ENCODE measurements at places on chromosomes 12 and 14. TPM values are rescaled to one million over a fixed set of nuclear protein-coding genes. Genes with fewer than 3 reads are reported as not detected.

DNA sequence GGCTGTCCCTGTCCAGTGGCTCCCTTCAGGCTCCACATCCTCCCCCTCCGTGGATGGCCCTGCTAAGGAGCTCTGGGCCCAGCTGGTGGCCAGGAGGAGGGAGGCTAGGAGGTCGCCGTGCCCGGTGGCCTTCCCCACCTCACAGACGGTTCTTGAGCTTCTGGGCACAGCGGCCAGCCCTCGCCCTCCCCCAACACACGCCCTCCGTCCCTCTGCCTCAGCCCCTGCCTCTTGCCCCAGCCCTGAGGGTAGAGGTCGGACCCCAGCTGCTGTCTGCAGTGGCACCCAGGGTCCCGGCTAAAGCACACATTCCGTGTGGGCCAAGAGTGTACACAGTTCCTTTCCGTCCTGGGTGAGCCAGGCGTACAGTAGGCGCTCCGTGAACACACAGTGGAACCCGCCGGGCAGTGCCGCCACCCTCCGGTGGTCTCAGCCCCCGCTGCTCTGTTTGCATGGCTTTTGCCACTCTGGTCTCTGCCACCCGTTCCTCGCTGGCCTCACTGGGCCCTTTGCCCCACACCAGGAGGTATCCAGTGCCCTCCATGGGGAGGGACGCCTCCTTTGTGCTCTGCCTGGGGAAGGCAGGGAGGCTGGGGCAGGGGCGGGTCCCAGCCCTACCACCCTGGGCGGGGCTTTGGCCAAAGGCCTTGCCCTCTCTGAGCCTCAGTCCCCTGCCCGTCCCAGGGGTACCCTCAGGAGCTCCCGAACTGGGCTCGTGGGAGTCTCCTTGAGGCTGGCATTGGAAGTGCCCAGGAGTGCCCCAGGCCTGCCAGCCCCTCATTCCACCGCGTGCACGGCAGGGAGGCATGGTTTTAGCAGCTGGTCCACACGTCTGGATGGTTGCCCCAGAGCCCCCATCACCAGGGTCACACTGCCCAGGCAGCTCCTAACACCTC is 13.0 kb downstream of the TRMT61A start:
- H3K36me3 ChIP-seq, result no peaks in the 10 kb centered on the region
- peak overlapping the region; percentile 94 for H3K27ac ChIP-seq
- peaks cover 18% of the 10 kb centered on the region for H3K4me1 ChIP-seq
- DNase-seq, result no peak
- peak overlapping the region; percentile 53 for H3K4me3 ChIP-seq

DNA sequence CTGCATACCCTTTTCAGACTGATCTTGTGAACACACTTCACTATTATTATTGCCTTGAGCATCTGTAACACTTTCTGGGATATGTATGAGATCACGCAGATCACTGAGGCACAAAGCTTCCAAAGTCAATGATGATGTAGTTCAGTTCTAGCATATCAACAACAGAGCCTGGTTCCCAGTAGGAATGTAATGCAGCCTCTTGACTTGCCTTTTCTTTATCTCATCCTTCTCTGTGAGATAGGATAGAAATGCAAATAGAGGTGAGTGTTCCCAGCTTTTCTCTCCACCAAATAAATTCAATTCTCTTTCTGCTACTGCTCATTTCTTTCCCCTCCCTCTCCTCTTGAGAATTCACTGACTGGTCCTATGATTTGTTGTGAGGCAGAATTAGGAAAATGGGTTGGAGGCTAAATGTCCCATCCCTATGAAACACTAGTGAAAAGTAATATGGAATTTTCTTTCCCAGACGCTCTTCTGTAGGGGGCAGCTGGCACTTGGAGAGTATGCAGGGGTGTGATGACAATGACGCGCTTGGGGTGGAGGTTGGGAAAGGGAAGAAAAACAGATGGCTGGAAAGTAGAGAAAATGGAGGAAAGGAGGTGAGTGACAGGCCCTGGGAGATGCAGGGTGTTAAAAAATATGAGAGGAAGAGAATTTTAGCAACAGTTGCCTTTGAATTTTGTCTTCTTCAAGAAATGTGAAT is 96.0 kb upstream of the TMTC1 start:
- peak; percentile 41 for DNase-seq
- H3K4me3 ChIP-seq, result no peak overlapping the region
- no peaks in the 10 kb centered on the region for H3K36me3 ChIP-seq
- peak overlapping the region; percentile 48 for H3K27ac ChIP-seq
- no peaks in the 10 kb centered on the region for H3K27me3 ChIP-seq

- H3K4me1 ChIP-seq, result peaks cover 14% of the 10 kb centered on the region
- peak overlapping the region; percentile 70 for H3K4me3 ChIP-seq
Observed at GRCh38 chr14:103057028-103057371, 349 bp downstream of the CDC42BPB start.

DNA sequence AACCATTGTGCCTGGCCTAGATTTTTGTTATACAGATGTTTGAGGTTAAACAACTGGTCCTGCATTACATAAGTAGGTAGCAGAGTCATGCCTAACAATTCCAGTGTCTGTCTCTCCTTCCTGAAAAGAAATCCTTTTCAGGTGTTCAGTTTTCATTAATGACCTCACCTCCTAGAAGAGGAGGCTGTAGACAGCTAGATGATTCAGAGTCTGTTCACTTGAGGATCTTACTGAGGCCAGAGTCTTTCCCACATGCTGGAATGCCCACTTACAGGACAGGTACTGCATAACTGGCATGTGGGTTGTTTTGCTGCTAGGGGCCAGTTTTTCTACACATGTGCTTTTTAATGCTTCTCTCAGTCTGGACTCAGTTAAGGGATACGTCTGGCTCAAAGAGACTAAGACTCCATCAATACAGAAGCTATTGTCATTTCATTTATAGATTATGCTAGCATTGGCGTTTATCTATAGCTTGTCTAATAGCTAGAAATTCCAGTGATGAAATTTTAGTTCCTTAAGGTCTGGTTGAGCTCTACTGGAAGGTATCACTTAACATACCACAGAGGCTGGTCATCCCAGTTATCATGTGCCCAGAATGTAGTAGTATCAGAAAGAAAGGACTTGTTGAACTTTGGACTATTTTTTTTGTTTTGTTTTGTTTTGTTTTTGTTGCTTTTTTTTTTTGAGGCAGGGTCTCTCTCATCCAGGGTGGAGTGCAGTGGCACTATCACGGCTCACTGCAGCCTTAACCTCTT is 206.4 kb downstream of the ERC1 start:
- peaks cover 5% of the 10 kb centered on the region for H3K4me1 ChIP-seq
- no peaks in the 10 kb centered on the region for H3K27me3 ChIP-seq
- H3K36me3 ChIP-seq, result no peaks in the 10 kb centered on the region
- no peak overlapping the region for H3K4me3 ChIP-seq
- no peak for DNase-seq

DNA sequence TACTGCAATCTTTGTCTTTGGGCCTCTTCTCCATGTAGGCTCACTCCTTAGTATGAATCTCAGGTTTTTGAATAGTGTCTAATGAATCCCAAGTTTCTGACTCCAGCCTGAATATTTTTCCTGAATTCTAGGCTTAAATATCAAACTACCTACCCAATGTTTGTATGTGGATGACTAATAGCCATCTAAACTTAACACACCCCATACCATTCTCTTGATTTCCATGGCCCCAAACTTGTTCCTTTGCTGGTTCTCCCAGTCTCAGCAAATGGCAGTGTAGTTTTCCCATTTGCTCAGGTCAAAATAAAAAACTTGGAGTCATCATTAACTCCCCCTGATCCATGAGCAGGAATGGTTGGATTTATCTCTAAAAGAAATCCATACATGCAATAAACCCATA is 18.8 kb upstream of the SDR39U1 start:
- H3K27ac ChIP-seq, result no peak overlapping the region
- no peaks in the 10 kb centered on the region for H3K4me1 ChIP-seq
- DNase-seq, result no peak
- no peak overlapping the region for H3K4me3 ChIP-seq

DNA sequence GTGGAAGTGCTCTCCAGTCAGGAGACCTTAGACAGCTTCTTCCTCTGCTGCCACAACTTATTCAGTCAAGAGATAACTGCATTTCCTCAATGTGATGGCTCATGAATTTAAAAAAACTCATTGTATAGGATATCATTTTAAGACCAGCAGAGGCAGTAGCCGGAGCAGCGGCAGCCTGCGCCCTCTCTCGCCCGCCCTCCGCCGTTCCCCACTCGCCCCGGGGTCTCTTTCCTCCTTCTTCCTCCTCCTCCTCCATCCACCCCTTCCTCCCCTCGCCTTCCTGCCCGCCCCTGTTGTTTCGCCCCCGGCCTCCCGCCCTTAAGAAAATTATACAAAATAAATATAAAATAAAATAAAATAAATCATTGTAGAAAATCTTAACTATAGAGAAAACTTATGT is 687.6 kb downstream of the FLRT2 start:
- H3K27me3 ChIP-seq, result no peaks in the 10 kb centered on the region
- DNase-seq, result peak; percentile 49
- H3K4me3 ChIP-seq, result no peak overlapping the region
- H3K4me1 ChIP-seq, result peaks cover 21% of the 10 kb centered on the region

GRCh38 chr12:87818441-87818840 is 210.8 kb downstream of the C12orf50 start:
- no peak for DNase-seq
- H3K27ac ChIP-seq, result no peak overlapping the region
- no peak overlapping the region for H3K4me3 ChIP-seq
- no peaks in the 10 kb centered on the region for H3K27me3 ChIP-seq
- no peaks in the 10 kb centered on the region for H3K4me1 ChIP-seq

GRCh38 chr12:128079-128478 is 61.5 kb downstream of the IQSEC3 start:
- no peaks in the 10 kb centered on the region for H3K36me3 ChIP-seq
- no peak overlapping the region for H3K4me3 ChIP-seq
- no peaks in the 10 kb centered on the region for H3K27me3 ChIP-seq

The FAM181A gene
- total RNA-seq, result not detected

The ADAM21 gene
- total RNA-seq, result not detected

The ANO4 gene
- 2.6 TPM for total RNA-seq

The AMN gene
- total RNA-seq, result 0.69 TPM

The EFS gene
- total RNA-seq, result 18.9 TPM

Measured in GM23338 (cell line).